ENCODE measurements at places on chromosomes 11 and 22. TPM values are rescaled to one million over a fixed set of nuclear protein-coding genes. Genes with fewer than 3 reads are reported as not detected.
A peak's percentile ranks its signal among the peaks of the same experiment; 100 is the strongest.

GRCh38 chr11:129636926-129637325 is 178.7 kb upstream of the TMEM45B start:
- H3K36me3 ChIP-seq: no peaks in the 10 kb centered on the region
- DNase-seq: no peak
- H3K4me1 ChIP-seq: no peaks in the 10 kb centered on the region
- H3K27me3 ChIP-seq: no peaks in the 10 kb centered on the region
- H3K27ac ChIP-seq: no peak overlapping the region

GRCh38 chr11:112363527-112363926 is 102.9 kb upstream of the PLET1 start:
- no peaks in the 10 kb centered on the region for H3K27me3 ChIP-seq
- no peak for DNase-seq
- H3K27ac ChIP-seq: no peak overlapping the region

Gene UBQLN3
- total RNA-seq: 0.33 TPM

Gene GRAP2
- total RNA-seq: 1.1 TPM

DNA sequence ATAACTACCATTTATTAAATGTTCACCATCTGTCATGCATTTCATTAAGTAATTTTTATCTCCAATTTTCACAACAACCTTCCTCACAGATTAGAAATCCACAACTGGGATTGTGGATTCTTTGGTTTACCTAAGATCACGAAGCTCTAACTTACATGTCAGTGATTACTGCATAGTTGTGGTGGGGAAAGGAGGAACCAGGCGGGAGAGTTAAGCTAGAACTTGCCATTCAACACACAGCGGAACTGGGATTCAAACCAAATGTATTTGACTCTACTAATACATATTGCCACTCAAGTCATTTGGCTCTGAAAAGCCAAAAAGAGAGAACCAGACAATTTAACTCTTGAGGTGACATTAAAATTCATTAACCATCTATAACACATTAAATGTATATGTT is 10.4 kb upstream of the LAYN start:
- H3K36me3 ChIP-seq: no peaks in the 10 kb centered on the region
- no peaks in the 10 kb centered on the region for H3K27me3 ChIP-seq
- no peak for DNase-seq

GRCh38 chr22:27749597-27750225 is 51.8 kb downstream of the MN1 start:
- no peak overlapping the region for H3K27ac ChIP-seq
- DNase-seq: no peak
- H3K27me3 ChIP-seq: no peaks in the 10 kb centered on the region
- no peak overlapping the region for H3K4me3 ChIP-seq
- H3K36me3 ChIP-seq: no peaks in the 10 kb centered on the region

Gene JHY
- total RNA-seq: 0.25 TPM

GRCh38 chr11:73641668-73642067 is 4.7 kb upstream of the PLEKHB1 start:
- no peaks in the 10 kb centered on the region for H3K36me3 ChIP-seq
- no peaks in the 10 kb centered on the region for H3K4me1 ChIP-seq
- H3K27ac ChIP-seq: no peak overlapping the region
- no peaks in the 10 kb centered on the region for H3K27me3 ChIP-seq
- no peak for DNase-seq
- H3K4me3 ChIP-seq: no peak overlapping the region

- no peak overlapping the region for H3K27ac ChIP-seq
- no peaks in the 10 kb centered on the region for H3K27me3 ChIP-seq
- H3K4me3 ChIP-seq: no peak overlapping the region
- H3K4me1 ChIP-seq: no peaks in the 10 kb centered on the region
Measured at GRCh38 chr11:127670374-127671119, 670.0 kb upstream of the KIRREL3 start.

DNA sequence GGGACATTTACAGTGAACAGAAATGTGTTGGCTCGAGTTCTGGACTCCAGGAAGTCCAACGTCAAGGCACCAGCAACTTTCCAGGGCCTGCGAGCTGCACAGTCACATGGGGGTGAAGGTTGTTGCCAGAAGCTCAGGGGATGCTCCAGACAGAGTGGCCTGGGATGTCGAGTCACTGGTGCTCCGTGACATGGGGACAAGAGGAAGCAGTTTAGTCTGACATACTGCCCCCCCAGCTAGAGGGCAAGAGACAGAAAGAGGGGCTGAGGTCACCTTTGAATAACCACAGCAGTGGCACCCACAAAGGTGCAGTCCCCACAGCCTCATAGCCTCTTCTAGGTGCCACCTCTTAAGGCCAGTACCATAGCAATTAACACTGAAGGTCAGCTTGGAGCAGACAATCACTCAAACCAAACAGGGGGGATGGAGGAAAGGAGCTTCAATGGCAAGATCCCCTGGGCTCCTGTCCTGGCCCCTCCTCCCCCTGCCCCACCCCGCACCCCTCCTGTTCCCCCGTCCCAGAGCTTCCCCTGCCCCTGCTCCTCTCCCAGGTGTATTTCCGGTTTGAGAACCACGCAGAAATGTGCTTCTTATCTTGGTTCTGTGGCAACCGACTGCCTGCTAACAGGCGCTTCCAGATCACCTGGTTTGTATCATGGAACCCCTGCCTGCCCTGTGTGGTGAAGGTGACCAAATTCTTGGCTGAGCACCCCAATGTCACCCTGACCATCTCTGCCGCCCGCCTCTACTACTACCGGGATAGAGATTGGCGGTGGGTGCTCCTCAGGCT is 3.8 kb downstream of the APOBEC3D start:
- H3K4me1 ChIP-seq: peaks cover 5% of the 10 kb centered on the region
- DNase-seq: no peak
- no peak overlapping the region for H3K27ac ChIP-seq
- no peaks in the 10 kb centered on the region for H3K36me3 ChIP-seq

- peak overlapping the region; percentile 70 for H3K27ac ChIP-seq
- H3K36me3 ChIP-seq: no peaks in the 10 kb centered on the region
- H3K27me3 ChIP-seq: no peaks in the 10 kb centered on the region
- DNase-seq: no peak
Measured at GRCh38 chr11:111788051-111788450, 21.9 kb upstream of the PPP2R1B start.
